ENCODE measurements at places on chromosomes 5 and 9. TPM values are rescaled to one million over a fixed set of nuclear protein-coding genes. Genes with fewer than 3 reads are reported as not detected.

The MCIDAS gene
- not detected for total RNA-seq

The P4HA2 gene
- total RNA-seq: 31.3 TPM

The IFNB1 gene
- not detected for total RNA-seq

- H3K27me3 ChIP-seq: no peaks in the 10 kb centered on the region
- no peak overlapping the region for H3K27ac ChIP-seq
- no peak overlapping the region for H3K4me3 ChIP-seq
- peaks cover 33% of the 10 kb centered on the region for H3K36me3 ChIP-seq
These were observed 124.3 kb downstream of the TTC39B start for GRCh38 chr9:15182730-15183129.

GRCh38 chr9:76687861-76688391 is 76.3 kb upstream of the PCA3 start:
- peak; percentile 38 for DNase-seq
- H3K27me3 ChIP-seq: no peaks in the 10 kb centered on the region
- H3K27ac ChIP-seq: peak overlapping the region; percentile 76
- no peaks in the 10 kb centered on the region for H3K36me3 ChIP-seq
- no peak overlapping the region for H3K4me3 ChIP-seq

DNA sequence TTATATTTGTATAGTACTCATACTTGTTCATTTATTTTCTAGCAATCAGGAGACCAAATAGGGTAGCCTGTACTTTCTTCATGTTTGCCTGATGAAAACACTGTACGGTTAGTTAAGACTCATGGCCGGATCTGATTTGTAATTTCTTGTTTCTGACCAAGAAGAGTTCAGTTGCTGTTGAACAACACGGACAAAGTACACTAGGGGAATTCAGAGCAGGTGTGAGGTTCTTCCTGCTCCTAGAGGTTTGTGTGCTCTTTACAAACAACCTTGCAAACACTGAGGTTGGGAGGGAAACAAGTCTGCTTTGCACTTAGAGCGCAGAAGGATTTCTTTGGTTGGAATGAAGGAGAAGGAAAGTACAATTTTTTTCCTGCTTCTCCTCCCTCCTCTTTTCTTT is 69.7 kb downstream of the TRIO start:
- peaks cover 76% of the 10 kb centered on the region for H3K4me1 ChIP-seq
- H3K27me3 ChIP-seq: no peaks in the 10 kb centered on the region

DNA sequence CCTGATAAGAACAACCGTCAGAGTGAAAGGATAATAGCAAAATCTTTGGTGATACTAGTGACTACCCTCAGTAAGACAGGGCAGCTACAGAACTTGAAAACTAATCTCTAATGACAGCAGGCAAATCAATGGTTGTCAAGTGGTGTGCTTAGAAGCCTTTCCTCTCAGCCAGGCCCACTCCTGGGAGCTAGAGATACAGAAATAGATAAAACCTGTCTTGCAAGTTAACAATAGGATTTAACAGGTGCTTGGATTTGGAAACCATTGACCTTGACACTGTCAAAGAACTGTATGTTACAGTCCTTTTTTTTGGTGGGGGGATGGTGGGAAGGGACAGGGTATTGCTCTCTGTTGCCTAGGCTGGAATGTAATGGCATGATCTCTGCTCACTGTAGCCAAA is 118.6 kb downstream of the BASP1 start:
- H3K4me1 ChIP-seq: peaks cover 12% of the 10 kb centered on the region
- DNase-seq: no peak
- no peaks in the 10 kb centered on the region for H3K36me3 ChIP-seq
- no peaks in the 10 kb centered on the region for H3K27me3 ChIP-seq

DNA sequence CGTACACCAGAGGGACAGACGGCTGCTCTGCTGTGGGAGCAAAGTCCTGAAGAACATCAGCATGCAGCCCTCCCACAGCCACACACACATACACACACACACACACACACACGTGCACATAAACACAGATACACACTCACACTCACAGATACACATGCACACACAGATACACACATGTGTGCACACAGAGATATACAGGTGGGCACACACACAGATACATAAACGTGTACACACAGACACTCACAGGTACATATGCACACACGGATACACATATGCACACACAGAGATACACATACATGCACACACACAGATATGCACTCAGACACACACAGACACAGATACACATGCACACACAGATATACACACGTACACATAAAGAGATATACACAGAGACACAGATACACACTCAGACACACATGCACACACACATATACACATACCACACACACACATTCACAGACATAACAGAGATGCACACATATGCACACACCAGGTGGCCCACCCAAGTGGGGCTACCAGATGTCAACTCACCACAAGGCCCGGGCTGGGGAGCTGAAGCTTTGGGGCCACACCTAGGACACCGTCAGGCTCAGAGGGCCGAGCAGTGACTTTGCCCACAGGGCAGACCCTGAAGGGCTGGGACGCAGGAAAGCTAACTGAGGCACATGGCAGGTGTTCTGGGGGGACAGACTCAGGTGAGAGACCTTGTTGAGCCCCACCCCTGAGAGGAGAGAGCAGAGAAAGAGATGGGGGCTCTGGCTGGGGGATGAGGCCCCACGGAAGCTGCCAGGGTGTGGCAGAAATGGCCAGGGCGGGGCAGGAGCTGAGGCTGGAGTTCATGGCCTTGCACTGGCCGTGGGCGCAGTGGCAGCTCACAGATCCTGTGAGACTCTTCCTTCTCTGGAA is 148.6 kb upstream of the PPP1R26 start:
- H3K27ac ChIP-seq: no peak overlapping the region
- H3K36me3 ChIP-seq: no peaks in the 10 kb centered on the region
- no peaks in the 10 kb centered on the region for H3K27me3 ChIP-seq
- no peak for DNase-seq

DNA sequence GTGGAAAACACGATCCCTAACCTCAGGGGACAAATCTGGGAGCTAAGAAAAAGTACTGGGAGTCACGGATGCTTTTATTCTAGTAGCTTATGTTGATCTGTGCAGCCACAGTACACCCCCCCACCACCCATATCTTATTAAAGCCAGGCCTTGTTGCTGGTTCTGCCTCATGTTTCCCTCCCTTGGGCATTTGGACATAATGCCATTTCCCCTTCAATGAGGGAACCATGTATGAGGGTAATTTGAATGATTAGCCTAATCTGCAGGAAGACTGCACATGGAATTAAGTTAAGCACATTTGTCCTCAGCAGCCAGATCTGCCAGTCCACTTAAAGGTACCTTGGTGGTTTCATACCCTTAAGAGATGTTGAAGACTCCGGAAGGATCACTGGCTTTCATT is 102.0 kb downstream of the ARHGAP26 start:
- no peaks in the 10 kb centered on the region for H3K36me3 ChIP-seq
- DNase-seq: no peak
- peaks cover 18% of the 10 kb centered on the region for H3K4me1 ChIP-seq
- H3K27me3 ChIP-seq: no peaks in the 10 kb centered on the region

Measured in thoracic aorta (tissue), 2 donors.